ENCODE measurements at places on chromosomes 4 and X. TPM values are rescaled to one million over a fixed set of nuclear protein-coding genes. Genes with fewer than 3 reads are reported as not detected.

Gene TRPC3
- 0.73 TPM for total RNA-seq

Gene SNX25
- total RNA-seq: 20.6 TPM

Gene POU3F4
- not detected for total RNA-seq

Gene SSX1
- not detected for total RNA-seq

Gene DNAAF6
- not detected for total RNA-seq

Gene FREM3
- not detected for total RNA-seq

Gene ZGRF1
- 22.1 TPM for total RNA-seq

Gene ODAPH
- 6.2 TPM for total RNA-seq

Gene HERC5
- total RNA-seq: 5.8 TPM

Gene F8A2
- total RNA-seq: not detected

Gene WDFY3
- total RNA-seq: 0.21 TPM

Gene GAGE12H
- total RNA-seq: not detected

Gene CHRDL1
- not detected for total RNA-seq

Gene PRKG2
- total RNA-seq: 0.10 TPM

Gene SSX4
- not detected for total RNA-seq

Gene MGST2
- total RNA-seq: 8.2 TPM

Gene GC
- not detected for total RNA-seq

Gene GPM6B
- not detected for total RNA-seq

Gene GUCY1A1
- total RNA-seq: 0.64 TPM

Gene SRPK3
- total RNA-seq: not detected

Gene HSFX4
- not detected for total RNA-seq

Gene TMPRSS11D
- not detected for total RNA-seq

Gene PCSK1N
- 0.42 TPM for total RNA-seq

Gene FAAH2
- 1.1 TPM for total RNA-seq

Gene FRMPD4
- not detected for total RNA-seq

Gene SYP
- total RNA-seq: 1.7 TPM

Gene ZDHHC15
- total RNA-seq: not detected

Gene PABPC1L2A
- total RNA-seq: not detected

Gene SHROOM2
- 0.08 TPM for total RNA-seq

Gene ELOVL6
- 20.2 TPM for total RNA-seq

Gene SMARCA5
- total RNA-seq: 42.6 TPM

Gene PITX2
- not detected for total RNA-seq

Gene GABRB1
- not detected for total RNA-seq

Gene DACH2
- total RNA-seq: not detected

Gene ATP11C
- 20.4 TPM for total RNA-seq

Gene DIPK2B
- total RNA-seq: not detected

Gene CT45A10
- total RNA-seq: not detected

Gene MCF2
- 0.95 TPM for total RNA-seq

Gene UGT2B7
- not detected for total RNA-seq

Gene FGFBP1
- not detected for total RNA-seq

Gene MXRA5
- total RNA-seq: not detected

Gene MMAA
- total RNA-seq: 14.3 TPM

Gene NSDHL
- 22.2 TPM for total RNA-seq

Gene ASB5
- total RNA-seq: not detected

Gene SLC49A3
- total RNA-seq: 15.9 TPM

Gene AKAP4
- not detected for total RNA-seq

Gene FRG2
- not detected for total RNA-seq

Gene RAB33A
- 44.2 TPM for total RNA-seq

Gene ZIC3
- total RNA-seq: not detected

Gene CXorf49
- total RNA-seq: not detected

Gene KLHL34
- total RNA-seq: not detected
